ENCODE measurements at places on chromosomes 16 and 17. TPM values are rescaled to one million over a fixed set of nuclear protein-coding genes. Genes with fewer than 3 reads are reported as not detected.

Gene LLGL2
- total RNA-seq, result 81.8 TPM

Gene CA4
- 1.2 TPM for total RNA-seq

Gene ZFHX3
- 11.5 TPM for total RNA-seq

Gene TMC6
- total RNA-seq, result 20.9 TPM

Gene PERCC1
- 2.0 TPM for total RNA-seq

Gene TMEM114
- total RNA-seq, result not detected

Gene SLC35G6
- not detected for total RNA-seq

Gene ARL5C
- not detected for total RNA-seq

Gene ZNF287
- total RNA-seq, result 4.4 TPM

Gene CD300E
- total RNA-seq, result 0.03 TPM

Gene C17orf75
- 25.7 TPM for total RNA-seq

Gene MAP2K3
- 21.8 TPM for total RNA-seq

Gene COTL1
- 32.8 TPM for total RNA-seq

Gene NPIPB8
- total RNA-seq, result not detected

Gene MILR1
- 0.47 TPM for total RNA-seq

Gene SOX15
- total RNA-seq, result 0.13 TPM

Gene HOXB7
- total RNA-seq, result 4.1 TPM

Gene SMIM22
- total RNA-seq, result not detected

Gene RGS11
- 0.04 TPM for total RNA-seq

Gene NR1D1
- 3.0 TPM for total RNA-seq

Gene KRTAP3-1
- total RNA-seq, result not detected

Gene ALOX12B
- 2.0 TPM for total RNA-seq

Gene EVPL
- total RNA-seq, result 2.7 TPM

Gene CCL8
- total RNA-seq, result 0.12 TPM

Gene NPIPA5
- not detected for total RNA-seq

Gene TMIGD1
- 3.3 TPM for total RNA-seq

Gene TEX14
- total RNA-seq, result 0.04 TPM

Gene KCNAB3
- total RNA-seq, result 1.4 TPM

Gene CSH1
- 0.92 TPM for total RNA-seq

Gene SOCS1
- total RNA-seq, result 9.0 TPM

Gene CDRT15L2
- total RNA-seq, result not detected

Gene TSNAXIP1
- total RNA-seq, result 3.1 TPM

Gene ADAD2
- not detected for total RNA-seq

Gene GLYR1
- 49.5 TPM for total RNA-seq

Gene FBXW10
- total RNA-seq, result 0.20 TPM

Measured in hepatocyte (in vitro differentiated cells).